ENCODE measurements at places on chromosomes 4 and X.

DNA sequence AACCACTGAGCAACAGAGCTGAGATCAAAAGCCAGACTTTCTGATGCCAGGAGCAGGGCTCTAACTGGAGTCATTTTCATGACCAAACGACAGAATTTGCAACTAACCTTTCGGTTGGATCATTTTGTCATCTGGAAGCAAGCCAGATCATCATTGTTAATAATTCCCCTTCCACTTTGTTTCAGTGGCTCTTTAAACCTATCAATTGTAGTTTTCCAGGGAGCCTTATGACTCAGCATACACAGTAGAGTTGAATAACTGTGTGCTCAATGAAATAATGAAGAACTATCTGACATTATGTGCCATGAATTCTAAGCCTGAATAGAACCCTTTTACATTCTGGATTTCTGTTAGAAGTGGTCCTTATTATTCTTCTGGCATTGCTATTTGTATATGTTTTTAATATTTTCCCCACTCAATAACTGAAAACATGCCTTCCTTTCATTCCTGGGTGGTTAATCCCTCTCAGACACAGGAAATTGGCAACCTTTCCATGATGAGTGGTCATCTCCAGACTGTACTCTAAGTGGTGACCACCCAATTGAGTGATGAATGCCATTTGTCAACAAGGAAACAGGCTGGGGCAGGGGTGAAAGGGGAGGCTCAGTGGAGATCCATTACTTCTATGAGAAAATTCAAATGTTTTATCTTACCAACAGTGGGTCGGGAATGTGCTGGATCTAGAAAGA is 431.8 kb downstream of the BCOR start:
- no peak for DNase-seq

DNA sequence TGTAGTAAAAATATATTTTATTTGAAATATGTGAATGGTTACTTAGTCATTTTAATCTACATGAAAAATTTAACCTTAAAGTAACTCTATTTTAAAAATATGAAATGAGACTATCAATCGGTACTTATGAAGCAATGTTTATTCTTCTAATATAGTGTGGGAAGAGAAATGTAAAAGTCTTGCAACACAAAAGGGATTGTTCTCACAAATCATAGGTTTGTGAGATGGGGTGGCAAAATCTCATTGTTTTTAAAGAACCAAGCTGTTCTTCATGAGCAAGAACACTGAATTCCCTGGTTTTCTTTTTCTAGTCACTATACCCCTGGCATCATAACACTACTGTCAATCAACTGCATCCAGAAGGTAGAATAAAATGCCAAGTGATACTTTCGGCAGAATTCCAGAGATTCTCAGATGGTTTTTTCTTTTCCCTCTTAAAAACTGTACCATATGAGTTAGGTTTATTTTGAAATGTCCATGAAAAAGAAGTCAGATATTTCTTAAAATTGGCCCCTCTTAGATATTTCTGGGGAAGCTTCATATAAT is 52.2 kb downstream of the SNCA start:
- no peak for DNase-seq

DNA sequence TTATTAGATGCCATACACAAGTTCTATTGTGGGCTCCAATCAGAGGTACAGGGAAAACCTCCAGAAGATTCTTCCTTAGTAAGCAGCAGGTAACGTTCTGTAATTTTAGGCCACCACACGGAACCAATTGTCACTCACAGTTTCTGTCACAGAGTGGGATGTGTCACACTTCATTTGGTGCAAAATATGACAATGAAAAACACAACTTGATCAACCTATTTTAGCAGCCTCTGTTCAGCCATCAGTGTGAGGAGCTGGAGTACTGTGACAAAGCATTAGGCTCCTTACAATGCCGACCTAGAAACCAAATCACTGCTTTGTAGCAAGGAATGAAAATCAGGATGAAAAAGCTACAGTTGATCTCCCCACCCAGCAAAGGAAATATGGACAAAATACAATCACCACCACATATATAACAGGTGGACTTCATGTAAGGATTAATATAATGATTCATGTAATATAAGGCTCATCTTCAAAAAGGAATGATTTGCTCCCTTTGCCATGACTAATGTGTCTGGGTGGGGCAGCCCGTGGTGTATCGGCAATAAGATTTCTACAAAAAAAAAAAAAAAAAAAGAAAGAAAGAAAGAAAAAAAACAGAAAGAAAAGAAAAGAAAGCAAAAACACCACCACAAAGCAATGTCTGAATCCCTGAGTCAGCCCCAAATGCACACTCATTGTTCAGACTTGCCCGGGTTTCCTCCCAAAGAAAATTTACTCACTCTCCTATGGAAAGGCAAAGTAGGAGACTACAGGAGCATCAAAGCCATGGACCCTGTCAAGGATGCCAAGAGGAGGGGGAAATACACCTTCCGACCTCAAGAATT is 36.0 kb downstream of the SLC9A7 start:
- DNase-seq = no peak

DNA sequence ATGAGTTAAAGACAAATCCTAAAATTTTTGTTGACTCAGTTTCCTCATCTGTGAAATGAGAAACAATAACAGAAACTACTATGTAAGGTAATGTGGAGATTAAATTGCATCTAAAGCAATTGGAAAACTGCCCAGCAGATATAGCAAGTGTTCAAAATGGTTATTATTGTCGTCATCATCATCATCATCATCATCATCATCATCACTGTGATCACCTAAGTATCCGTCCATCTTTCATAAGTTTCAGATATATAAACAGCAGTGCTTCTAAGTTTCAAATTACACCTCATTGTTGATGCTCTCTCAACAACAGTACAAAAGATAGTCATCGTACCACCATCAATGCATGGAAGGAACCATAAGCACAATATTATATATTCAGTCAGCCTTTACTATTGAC is 379.9 kb downstream of the PDGFC start:
- no peak for DNase-seq

DNA sequence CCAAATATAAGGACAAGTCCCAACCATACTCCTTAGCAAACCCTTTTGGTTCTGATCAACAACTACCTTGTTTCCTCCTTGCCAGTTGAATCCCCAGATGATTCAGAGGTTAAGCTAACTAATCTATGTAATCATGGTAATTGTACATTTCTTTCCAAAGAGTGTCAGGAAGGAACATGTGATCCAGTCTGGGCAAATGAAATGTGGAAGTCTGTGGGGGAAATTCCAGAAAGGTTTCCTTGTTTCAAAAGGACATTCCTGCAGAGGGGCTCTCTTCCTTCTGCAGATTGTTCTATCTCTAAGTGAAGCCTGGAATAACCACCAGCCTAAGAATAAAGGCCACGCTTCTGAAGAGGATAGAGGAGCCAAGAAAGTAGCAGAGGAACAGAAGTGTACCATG is 7.0 kb downstream of the PRSS12 start:
- DNase-seq = no peak

- DNase-seq = no peak
These were observed 578.6 kb downstream of the SPOCK3 start for GRCh38 chr4:166655705-166656104.

All from activated CD4-positive, alpha-beta T cell treated with anti-CD3 and anti-CD28 coated beads, Interleukin-2, amount 50 U/mL, for 48 hours (primary cell).